Parietal lobe (tissue), 2 donors: ENCODE measurements at places on chromosomes 2 and 18. TPM values are rescaled to one million over a fixed set of nuclear protein-coding genes. Genes with fewer than 3 reads are reported as not detected.

OSR1 gene
- 0.31 TPM for total RNA-seq

TDRD15 gene
- total RNA-seq, result not detected

C2orf80 gene
- 21.0 TPM for total RNA-seq

AQP12A gene
- total RNA-seq, result not detected

PAX3 gene
- not detected for total RNA-seq

LRRC30 gene
- total RNA-seq, result not detected

LOXHD1 gene
- total RNA-seq, result 0.31 TPM

SH3RF3 gene
- 22.5 TPM for total RNA-seq

CFAP210 gene
- 2.2 TPM for total RNA-seq

ADGRF3 gene
- under 0.01 TPM for total RNA-seq

C1QL2 gene
- 1.6 TPM for total RNA-seq

FHOD3 gene
- total RNA-seq, result 84.5 TPM

TEKT4 gene
- not detected for total RNA-seq

KYNU gene
- under 0.01 TPM for total RNA-seq

DNAJC5G gene
- not detected for total RNA-seq

TXNL4A gene
- total RNA-seq, result 37.2 TPM

BCL11A gene
- 313 TPM for total RNA-seq

CD207 gene
- not detected for total RNA-seq

SLC25A52 gene
- 0.94 TPM for total RNA-seq

FKBP1B gene
- total RNA-seq, result 64.5 TPM

SERPINB11 gene
- total RNA-seq, result not detected

ARHGAP25 gene
- total RNA-seq, result 1.3 TPM

ERMN gene
- total RNA-seq, result 0.31 TPM

ANKRD62 gene
- 0.63 TPM for total RNA-seq

TXNDC2 gene
- total RNA-seq, result not detected

FKBP7 gene
- total RNA-seq, result 12.5 TPM

HAAO gene
- 1.3 TPM for total RNA-seq

CHN1 gene
- total RNA-seq, result 49.1 TPM

LBX2 gene
- total RNA-seq, result not detected

SPEG gene
- 24.7 TPM for total RNA-seq

UGT1A3 gene
- not detected for total RNA-seq

RPRM gene
- 71.7 TPM for total RNA-seq

SLC5A7 gene
- total RNA-seq, result 1.3 TPM

SCYGR4 gene
- not detected for total RNA-seq

ASPRV1 gene
- 8.8 TPM for total RNA-seq

C18orf63 gene
- not detected for total RNA-seq

SNORC gene
- total RNA-seq, result 2.8 TPM

TXNL1 gene
- total RNA-seq, result 52.0 TPM

ASB18 gene
- total RNA-seq, result not detected

PDIA6 gene
- total RNA-seq, result 71.7 TPM
